Esophagus squamous epithelium (tissue), 5 donors: ENCODE measurements at places on chromosomes 1 and 21.

- no peak for DNase-seq
Observed at GRCh38 chr1:182301467-182302198, 90.0 kb downstream of the GLUL start.

- DNase-seq: no peak
Observed at GRCh38 chr1:99218999-99219398, 45.3 kb upstream of the PLPPR4 start.

DNA sequence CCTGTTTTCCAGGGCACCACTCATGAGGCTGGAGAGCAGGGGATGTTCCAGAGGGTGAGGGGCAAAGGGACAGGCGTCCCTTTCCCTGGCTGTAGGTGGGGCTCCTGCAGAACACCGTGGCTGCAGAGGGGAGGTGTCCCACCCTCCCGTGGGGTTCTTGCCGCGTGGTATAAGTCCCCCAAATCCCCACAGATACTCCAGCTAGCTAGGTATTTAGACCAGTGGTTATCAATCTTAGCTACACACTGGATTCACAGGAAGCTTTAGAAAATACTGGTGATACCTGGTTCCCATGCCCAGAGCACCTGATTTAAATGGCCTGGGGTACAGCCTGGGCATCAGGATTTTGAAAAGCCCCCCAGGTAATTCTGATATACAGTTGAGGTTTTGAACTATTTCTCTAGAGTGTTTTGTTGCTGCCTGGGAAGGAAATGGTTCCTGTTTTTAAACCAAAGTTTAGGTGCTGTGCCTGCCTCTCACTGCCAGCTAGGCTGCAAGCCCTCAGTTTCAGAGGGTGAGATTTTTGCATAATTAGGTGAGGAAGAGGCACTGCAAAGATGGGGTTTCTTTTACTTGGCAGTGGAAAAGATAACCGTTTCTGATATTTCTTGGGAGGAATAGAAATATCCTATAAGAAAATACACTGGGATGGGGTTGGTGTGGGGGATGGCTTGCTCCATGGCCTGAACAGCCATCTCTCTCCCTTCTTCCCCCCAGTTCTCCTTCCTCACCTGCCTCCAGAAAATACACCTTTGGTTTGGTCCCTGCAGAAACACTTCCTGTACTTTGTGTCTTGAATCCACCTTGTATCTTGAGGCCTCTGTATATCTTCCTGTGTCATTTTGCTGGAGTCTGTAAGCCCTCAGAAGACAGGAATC is 51.7 kb downstream of the RASSF5 start:
- no peak for DNase-seq

DNA sequence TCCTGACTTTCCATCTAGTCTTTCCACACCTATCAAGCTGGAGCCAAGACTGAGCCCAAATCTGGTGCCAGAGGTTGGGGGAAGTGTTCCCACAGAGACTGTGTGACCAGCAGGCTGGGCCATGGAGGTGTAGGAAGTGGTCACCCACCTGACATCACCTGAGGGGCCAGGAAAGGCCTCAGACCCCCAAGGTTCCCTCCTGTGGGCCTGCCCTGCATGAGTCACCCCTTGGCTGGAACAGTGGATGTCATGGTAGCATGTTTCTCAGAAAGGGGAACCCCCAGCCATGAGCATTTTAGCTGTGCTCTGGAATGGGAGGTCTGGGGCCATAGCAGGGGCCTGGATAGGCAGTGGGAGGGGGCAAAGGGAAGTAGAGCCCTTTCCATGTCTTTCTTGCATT is 5.7 kb upstream of the TNFRSF8 start:
- no peak for DNase-seq

DNA sequence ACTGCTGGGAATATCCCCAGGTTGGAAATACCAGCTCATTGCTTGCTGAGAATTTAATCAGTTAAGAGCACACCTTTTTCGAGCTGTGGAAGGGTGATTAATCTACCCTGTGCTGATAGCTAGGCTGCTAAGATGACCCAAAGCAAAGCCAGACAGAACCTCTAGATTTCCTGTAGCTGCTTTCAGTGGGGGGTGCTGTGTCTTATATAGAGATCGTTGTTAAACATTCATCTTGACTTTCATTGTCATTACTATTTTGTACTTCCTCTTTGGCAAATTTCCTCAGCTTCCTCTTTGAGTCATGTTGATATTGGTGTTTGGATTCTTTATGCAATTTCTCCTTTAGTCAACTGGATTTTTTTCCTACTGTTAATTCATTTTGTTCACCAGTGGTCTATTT is 155.3 kb downstream of the DISC1 start:
- DNase-seq: no peak

DNA sequence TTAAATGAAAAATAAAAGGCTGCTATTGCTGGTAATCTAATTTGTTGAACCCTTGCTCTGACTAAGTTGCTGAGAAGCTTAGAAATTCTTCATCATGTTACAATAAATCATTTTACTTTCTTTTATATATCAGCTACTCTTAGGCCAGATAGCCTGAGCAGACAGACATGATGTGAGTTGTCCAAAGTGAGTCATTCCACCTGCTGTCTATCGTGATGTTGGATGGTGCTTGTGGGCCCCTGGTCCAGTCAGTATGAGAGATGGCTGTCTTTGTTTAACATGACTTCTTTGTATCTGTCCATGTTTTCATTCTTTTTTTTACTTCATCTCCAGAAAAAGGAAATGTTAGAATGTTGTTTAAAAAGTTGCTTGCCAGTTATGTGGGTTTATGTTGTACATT is 188.8 kb downstream of the ADGRL2 start:
- no peak for DNase-seq

GRCh38 chr1:201283836-201284553 is 689 bp downstream of the PKP1 start:
- no peak for DNase-seq

- DNase-seq: no peak
Observed at GRCh38 chr1:172777767-172778166, 118.9 kb downstream of the FASLG start.

DNA sequence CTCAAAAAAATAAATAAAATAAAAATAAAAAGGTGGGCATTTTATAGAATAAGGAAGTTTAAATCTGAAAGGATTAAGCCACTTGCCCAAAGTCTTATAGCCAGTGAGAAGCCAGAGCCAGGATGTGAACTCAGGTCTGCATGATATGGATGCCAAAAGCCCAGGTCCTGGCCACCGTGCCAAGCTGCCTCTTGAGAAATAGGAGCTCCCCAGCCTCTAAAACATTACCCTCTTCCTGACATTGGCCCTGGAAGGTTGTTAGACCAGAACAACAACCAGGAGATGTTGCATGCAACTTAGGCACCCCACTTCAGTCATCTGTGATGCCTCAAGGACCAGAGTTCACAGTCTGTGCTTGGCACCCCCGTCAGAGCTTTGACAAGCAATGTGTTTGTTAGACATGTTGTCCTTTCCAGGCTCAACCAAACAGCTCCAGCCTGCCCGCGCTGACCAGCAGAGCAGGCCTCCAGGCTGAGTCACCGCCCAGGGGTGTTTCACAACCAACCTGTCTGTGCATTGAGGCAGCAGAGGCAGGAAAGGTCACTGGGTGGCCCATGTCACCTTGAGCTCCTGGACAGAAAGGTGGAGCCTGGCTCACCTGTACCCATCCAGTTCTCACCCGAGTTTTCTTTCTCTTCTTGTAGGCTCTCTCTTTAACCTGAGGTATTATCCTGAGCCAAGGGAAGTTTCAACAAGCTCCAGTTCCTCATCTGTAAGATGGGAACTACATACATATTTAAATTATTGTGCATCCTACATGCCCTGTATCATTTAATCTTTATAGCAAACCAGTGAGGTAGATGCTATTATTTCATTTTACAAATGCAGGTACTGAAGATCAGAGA is 14.9 kb upstream of the MED18 start:
- DNase-seq: no peak

DNA sequence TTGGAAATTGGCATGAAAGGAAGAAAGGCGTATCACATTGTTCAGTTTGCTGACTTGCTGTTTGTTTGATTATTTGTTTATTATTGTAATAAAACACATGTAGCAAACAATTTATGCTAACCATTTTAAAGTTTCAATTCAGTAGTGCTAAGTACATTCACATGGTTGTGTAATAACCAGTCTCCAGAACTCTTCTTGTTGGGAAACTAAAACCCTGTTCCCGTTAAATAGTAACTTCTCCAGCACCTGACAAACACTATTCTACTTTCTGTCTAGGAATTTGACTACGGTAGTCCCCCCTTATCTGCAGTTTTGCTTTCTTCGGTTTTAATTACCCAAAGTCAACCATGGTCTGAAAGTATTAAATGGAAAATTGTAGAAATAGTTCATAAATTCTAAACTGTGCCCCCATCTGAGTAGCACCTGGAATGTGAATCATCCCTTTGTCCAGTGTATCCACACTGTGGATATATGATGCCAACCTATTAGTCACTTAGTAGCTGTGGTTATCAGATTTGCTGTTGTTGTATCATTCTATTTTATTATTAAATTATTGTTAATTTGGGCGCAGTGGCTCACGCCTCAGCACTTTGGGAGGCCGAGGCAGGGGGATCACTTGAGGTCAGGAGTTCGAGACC is 5.5 kb downstream of the MORC3 start:
- no peak for DNase-seq

DNA sequence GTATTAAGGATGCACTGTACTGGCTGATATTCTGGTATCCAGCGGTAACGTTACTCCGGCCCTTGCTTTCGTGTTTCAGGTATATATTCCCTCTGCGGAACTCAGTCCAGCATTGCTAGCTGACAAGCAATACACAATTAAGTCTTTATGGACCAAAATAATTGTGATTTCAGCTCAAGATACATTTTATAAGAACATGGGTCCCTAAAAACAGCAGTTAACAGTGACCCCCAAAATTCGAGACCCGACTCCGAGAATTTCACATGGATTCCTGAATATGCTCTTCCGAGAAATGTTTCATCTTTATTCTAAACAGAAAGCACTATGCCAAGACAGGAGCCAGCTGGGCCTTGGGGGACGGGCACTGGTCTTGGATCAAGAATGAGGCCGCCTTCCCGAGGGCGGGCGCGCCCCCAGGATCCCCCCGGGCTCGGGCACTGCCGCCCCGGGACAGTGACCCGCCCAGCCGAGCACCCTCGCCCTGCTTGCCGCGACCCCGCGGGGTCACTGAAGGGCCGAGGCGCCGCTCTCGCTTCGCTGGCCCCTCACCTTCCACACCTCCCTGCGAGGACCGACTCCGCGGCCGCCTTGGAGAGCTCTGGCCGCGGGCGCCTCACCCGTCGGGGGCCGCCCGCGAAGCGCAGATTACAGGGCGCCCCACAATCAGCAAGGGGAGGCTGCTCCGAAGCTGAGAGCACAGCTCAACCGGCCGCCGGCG is 610 bp downstream of the SCYL3 start:
- DNase-seq: no peak

- DNase-seq: no peak
Observed at GRCh38 chr1:29621826-29622435, 385.6 kb downstream of the PTPRU start.

- no peak for DNase-seq
Observed at GRCh38 chr1:168105846-168106245, 30.9 kb downstream of the GPR161 start.

DNA sequence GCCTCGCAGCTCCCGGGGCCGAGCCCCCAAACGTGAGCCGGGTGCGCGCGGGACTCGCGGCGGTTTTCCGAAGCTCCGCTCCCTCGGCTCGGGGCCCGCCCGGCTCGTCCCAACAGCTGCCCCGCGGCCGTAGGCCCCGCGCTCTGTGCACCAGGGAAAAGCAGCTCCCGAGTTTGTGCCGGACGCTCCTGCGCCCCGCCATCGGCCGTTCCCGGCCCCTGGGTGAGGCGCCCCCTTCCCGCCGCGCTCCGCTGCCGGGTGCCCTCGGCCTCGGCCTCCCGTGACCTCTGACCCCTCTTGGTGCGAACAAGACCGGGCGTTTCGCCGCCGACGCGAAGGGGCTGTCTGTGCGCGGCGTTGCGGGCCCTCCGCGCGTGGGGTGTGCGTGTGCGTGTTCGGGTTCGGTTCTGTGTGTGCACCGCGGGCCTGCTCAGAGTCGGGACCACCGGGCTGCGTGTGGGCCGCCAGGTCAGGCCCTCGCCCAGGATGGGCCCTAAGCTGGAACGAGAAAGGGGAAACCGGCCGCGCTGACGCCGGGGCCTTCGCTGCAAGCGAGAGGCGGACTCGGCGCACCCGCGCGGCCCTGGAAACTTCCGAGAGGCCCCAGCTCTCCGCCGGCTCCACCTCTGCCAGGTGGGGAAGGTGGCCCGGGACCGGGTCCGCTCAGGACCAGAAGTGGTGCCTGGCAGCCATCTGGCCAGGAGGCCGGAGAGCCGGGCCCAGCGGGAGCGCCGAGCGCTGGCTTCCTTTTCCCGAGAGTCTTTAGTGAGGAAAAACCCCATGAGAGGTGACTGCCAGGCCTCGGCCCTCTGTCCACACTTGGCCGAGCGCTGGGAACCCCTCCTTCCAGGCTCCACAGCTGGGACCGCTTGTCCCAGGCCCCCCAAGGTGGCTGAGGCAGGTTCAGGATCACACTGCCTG is 1.9 kb downstream of the PRDM16 start:
- no peak for DNase-seq

DNA sequence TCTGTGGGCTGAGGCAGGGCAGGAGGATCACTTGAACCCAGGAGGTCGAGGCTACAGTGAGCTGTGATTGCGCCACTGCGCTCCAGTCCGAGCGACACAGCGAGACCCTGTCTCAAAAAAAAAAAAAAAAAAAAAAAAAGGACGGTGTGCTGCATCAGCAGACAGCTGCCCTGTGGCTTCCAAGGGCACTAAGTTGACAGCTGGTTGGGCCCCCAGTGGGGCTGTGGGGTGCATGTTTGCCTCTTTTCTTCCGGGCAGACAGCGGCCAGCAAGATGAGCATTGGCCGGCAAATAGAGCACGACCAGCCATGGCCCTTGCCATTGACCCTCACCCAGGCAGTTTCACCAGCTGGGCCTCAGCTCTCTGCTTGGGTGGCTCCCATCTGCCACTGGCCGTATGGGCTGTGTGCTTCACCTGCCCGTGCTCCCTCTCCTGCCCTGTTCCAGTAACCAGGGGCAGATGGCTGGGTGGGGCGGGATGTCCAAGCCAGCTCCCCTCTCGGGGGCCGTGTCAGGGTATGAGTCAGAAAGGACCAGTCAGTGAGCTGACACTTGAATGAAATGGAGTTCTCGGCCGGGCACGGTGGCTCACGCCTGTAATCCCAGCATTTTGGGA is 12.3 kb upstream of the SLC25A34 start:
- no peak for DNase-seq

DNA sequence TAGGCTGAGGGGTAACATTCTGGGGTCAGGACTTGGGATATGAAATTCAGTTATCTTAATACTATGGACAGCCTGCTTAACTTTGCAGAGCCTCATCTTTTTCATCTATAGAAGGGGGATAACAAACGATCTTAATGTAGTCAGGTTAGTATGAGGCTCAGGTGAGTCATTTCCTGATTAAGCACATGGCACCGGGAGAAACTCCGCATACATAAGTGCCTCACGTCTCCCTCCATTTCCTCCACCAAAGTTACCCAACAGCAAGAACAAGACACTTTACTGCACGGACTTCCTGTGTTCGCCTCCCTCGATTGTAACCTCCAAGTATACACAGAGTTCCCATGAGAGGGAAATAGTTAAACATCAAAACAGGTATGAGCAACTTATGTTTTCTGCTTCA is 112.7 kb upstream of the COA6 start:
- DNase-seq: no peak
